Brain pericyte (primary cell): ENCODE measurements at places on chromosomes 2 and 18.

DNA sequence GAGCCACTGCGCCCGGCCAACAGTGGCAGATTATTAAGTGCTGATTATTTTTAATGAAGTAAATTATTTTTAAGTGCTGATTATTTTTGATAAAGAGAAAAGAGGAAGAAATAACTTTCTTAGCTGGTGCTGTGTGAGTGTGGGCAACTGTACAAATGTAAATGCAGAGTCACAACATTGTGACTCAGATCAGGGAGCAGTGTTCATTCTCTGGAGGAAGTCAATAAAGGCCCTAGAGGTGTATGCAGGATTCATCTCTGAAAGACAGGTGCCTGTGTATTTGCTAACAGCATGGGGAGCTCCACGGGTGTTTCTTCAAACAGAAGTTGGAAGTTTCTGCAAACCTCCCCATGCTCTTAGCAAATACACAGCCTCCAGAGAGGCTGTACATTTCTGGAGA is 6.2 kb downstream of the KRTCAP3 start:
- DNase-seq, result no peak

- no peak for DNase-seq
These were observed 1.1 kb upstream of the CDH2 start for GRCh38 chr18:28177828-28178635.

- no peak for DNase-seq
These were observed at the start of gene CHRNA1 for GRCh38 chr2:174764280-174765255. CHRNA1 (minus strand) TSS chr2:174764472; CDS start chr2:174764394, 78 bp downstream.

GRCh38 chr2:138319616-138320015 is 182.0 kb upstream of the SPOPL start:
- no peak for DNase-seq

- DNase-seq, result no peak
These were observed 102.5 kb downstream of the RBM43 start for GRCh38 chr2:151159109-151159662.

DNA sequence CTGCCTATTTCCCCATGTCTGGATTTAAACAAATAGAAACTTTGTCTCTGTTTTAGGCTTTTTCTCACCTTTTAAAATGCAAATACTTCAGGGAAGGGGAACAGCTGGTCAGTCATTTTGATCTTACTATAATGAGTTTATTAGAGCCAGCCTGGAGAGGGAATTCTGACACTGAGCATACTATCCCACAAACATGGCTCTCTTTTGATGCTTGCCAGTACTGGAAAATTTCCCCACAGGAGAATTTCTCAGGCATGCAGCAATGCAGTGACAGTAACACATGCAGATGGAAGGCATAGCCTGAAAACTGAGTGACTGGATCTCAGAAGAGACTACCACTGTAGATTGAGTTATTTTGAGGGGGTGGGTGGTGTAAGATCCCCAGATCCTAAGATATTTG is 974.3 kb upstream of the CELF4 start:
- no peak for DNase-seq

DNA sequence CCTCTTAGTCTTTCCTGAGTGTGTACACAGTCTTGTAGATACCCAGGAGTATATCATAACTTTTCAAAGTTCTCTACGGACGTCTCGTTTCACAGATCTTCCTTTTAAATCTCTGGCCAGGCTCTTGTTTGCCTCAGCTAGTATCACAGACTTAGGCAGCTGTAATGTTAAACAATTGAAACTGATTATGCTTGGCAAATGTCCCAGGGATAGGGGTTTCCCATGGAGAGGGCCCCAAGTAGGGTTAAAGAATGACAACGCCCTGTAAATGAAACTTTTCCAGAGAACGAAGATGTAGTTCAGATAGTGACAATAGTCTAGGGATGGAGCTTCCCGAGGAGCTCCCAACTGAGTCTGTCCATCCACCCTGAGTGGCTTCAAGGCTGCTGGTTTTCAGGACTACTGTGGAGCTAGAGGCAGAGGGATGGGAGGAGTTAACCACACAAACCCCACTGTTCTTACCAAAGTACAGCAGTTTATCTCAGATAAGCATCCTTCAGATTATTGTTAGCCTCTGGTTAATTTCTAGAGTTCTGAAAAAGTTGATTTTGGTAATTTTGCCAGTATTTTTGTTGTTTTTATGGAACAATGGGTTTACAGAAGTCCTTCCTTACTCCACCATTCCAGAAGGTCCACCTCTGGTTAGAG is 9.1 kb downstream of the NEURL3 start:
- no peak for DNase-seq

- DNase-seq, result no peak
These were observed 220.1 kb upstream of the TMEFF2 start for GRCh38 chr2:192414794-192415193.

DNA sequence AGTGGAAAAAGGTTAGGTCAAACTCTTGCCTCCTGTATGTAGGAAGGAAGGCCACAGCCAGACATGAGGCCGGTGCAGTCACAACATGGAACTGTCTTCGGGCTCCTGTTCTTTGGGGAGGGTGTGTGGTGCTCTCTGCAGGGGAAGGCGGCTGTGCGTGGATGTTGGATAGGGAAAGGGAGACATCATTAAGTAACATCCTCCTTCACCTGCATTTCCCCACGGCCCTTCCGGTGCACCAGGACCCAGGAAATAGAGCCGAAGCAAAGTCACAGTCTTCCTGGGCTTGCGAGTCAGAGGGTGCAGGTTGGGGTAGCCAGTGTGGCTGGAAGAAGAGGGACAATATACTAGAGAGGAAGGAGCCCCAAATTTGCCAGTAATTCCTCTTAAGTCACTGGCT is 78.9 kb upstream of the SMAD7 start:
- DNase-seq, result no peak

- no peak for DNase-seq
These were observed 5.9 kb upstream of the MAL start for GRCh38 chr2:95019572-95019971.

DNA sequence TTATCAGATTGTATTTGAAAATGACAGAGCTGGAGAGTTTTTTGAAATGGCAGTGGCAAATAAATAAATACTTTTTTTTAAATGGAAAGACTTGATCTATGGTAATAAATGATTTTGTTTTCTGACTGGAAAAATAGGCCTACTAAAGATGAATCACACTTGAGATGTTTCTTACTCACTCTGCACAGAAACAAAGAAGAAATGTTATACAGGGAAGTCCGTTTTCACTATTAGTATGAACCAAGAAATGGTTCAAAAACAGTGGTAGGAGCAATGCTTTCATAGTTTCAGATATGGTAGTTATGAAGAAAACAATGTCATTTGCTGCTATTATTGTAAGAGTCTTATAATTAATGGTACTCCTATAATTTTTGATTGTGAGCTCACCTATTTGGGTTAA is 30.9 kb downstream of the CD28 start:
- no peak for DNase-seq

DNA sequence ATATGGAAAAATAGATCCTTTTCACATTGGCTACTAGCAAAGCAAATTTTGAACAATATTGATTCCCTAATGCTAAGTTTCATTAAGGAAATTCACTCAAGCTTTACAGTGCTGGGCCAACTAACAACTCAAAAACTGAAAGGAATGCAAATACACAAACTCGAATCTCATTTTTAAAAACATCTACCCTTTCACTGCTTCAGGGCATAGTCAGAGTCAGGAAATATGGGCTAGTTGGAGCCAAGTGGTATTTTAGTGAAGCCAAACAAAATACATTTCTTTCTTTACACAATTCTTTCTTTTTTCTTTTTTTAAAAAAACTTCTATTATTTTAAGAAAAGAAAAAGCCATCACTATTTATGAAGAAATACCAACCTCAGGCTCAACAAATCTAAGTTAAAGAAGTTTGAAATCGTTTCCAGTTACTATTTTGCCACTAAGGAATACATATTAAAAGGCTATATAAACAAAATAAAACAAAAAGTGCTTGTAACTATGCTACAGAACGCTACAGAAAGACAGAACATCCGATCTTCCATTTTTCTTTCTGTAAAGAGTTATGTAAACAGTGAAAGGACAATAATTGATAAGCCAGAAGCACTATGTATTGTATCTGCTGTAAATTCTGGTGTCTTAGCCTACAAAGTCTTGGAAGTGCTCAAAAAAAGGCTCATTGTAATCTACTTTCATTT is 113.6 kb upstream of the STK17B start:
- no peak for DNase-seq

- no peak for DNase-seq
These were observed 118.2 kb upstream of the SEC11C start for GRCh38 chr18:59021500-59021899.

GRCh38 chr2:235218486-235218907 is 266.7 kb downstream of the SH3BP4 start:
- no peak for DNase-seq

- DNase-seq, result no peak
These were observed 20.7 kb downstream of the SP140 start for GRCh38 chr2:230246206-230246605.

GRCh38 chr2:237222178-237222577 is 136.5 kb downstream of the COPS8 start:
- DNase-seq, result no peak

DNA sequence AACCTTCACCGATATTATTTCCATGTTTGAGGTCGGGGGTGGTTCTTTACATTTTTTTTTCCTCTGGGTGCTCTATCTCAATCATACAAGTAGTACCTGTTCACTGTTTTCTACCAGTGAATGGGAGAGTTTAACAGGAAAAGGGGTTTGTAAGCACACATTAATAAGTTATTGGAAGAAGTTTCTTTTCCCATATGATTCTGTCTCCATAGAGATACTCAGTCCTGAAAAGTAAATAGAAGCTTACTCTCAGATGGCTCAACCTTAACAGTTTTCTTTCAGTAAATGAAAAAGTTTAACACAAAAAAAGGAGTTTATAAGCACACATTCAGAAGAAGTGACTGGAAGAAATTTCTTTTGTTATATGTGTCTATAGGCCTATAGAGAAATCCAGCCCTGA is 995.6 kb upstream of the SLC39A10 start:
- no peak for DNase-seq

GRCh38 chr2:172722481-172722880 is 13.2 kb upstream of the RAPGEF4 start:
- no peak for DNase-seq

DNA sequence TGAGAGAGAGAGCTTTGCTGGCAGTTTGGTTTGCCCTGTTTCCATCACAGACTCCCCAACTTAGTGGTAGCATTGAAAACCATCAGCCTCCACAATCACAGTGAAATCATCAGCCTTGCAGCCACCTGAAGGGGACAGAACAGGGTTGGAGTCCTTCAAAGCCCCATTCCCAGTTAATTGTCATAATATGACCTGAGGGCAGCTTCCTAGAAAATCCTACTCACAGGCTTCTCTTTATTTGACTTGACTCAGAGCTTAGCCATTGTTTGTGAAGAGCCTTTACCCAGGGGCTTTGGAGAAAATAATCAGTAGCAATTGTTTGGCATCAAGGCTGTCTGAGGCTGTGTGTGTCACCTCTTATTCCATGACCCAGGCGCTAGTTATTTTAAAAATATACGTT is 308.7 kb downstream of the CBLN2 start:
- no peak for DNase-seq

- no peak for DNase-seq
These were observed 16.7 kb upstream of the STAT1 start for GRCh38 chr2:191030521-191031154.

DNA sequence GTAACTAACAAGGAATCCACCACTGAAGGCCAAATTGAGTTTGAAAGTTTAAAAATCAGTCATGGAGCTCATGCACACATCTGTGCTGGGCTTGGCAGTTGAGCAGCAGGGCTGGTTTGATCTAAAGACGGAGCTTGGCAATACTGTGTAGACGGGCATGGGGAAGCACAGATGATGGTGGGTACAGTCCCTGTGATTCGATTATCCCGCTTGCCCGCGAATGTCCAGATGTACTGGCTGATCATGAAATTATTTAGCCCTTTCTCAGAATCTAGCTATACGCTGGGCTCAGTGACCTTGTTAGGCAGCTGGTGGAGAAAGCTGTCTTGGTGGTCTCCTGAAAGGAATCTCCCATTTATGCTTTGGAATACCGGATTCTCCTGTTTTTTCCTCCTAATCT is 74.8 kb upstream of the SOX11 start:
- DNase-seq, result no peak

- DNase-seq, result no peak
These were observed 107.7 kb upstream of the CDC42EP3 start for GRCh38 chr2:37779139-37779538.

DNA sequence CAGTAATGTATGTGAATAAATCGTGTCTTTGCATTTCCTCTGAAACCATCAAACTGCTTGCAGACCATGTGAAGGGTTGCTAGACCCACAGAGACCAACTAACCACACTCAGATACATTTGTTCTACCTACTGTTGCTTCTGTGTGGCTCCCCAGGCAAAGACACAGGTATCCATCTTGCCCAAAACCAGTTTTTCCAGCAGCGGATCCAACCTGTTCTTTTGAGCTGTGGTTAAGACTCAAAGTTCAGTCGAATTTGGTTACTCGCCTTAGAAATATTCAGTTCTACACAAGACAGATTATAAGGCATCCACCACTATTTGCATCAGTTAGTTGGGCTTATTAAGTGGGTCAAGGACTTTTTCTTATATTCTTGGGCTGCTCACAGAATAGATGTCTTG is 276.2 kb upstream of the EPHA4 start:
- no peak for DNase-seq

DNA sequence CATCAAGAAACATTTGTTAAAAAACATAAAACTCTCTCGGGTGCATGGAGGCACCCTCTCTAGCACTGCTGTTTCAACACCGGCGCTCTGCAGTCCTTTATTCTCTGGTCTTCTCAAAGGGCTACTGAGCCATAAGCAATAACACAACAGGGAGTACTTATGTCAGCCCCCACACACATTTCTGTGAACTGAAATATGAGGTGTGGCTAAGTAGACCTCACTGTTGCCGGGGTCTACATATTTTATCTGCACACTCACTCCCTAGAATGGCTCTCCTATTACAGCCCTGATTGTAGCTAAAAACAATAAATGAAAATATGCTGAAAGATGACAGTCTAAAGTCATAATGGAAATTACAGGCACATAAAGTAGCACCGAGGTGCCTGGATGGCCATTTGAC is 235.1 kb downstream of the GRB14 start:
- DNase-seq, result no peak
